Mesothelial cell of epicardium (in vitro differentiated cells): ENCODE measurements at places on chromosomes 2 and 18.

DNA sequence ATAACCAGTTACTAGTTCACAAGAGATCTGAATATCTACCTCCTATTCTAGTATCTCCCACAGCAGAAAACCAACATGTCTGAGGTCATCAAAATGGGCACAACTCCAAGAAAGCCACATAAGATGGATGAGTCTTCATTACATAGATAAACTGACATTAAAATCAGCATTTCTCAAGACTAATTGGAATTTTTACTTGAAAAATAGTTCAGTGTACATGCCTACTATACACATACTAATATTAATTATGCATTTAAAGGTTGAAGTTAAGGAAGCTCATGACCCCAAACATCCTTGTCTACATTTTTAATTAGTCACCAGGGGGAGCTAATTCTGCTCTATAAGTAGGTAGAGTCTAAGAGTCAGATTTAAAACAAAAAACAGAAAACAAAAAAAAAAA lies 41.9 kb downstream of the ZNF521 start:
- H3K4me1 ChIP-seq, result peaks cover 49% of the 10 kb centered on the region
- H3K27ac ChIP-seq, result peak overlapping the region; percentile 31
- H3K27me3 ChIP-seq, result no peaks in the 10 kb centered on the region
- H3K4me3 ChIP-seq, result no peak overlapping the region
- DNase-seq, result no peak

DNA sequence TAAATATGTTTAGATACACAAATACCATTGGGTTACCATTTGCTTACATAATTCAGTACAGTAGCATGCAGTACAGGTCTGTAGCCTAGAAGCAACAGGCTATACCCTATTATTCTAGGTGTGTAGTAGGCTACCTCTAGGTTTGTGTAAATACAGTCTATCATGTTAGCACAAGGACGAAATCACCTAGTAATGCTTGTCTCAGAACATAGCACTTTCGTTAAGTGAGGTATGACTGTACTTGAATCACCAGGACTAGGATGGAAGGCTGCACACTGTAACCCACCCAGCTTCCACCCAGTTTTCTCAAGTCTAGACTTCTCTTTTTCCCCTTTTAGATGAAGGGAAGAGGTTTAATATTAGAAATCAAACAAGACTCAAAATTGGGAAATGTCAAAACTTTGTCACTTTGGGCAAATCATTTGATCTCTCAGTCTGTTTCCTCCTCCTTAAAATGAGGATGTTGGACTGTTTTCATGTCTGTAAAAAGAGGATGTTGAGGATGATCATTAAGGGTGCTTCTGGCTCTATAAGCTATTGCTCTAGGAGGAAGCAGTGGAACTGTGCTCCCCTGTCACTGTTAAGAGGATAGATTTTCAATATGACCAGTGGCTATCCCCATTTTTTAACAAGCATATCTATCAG lies 3.7 kb upstream of the SOCS6 start:
- no peaks in the 10 kb centered on the region for H3K36me3 ChIP-seq
- H3K4me3 ChIP-seq, result no peak overlapping the region

DNA sequence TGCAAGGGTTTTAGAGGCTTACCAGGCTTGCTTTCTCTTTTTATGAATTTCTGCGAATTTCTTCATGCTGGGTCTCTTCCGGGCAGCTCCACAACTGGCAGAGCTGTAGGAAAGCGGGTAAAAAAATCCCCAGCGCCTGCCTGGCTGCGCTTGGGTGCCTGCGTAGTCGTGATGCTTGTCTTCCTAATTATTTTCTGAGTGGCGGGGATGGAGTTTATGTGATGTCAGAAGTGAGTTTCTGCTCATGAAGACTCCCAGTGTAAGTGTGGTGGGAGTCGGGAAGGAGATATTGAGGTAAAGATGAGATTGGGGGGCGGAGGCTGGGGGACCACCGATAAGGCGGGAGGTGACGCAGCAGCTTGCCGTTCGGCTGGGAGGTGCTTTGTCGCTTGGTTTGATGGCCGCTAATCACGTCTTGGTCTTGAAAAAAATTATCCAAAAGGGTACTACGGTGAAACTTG lies 229.8 kb downstream of the LDLRAD4 start:
- no peak overlapping the region for H3K4me3 ChIP-seq
- DNase-seq, result no peak
- no peaks in the 10 kb centered on the region for H3K36me3 ChIP-seq

- no peaks in the 10 kb centered on the region for H3K36me3 ChIP-seq
- peaks cover 12% of the 10 kb centered on the region for H3K27me3 ChIP-seq
- no peaks in the 10 kb centered on the region for H3K4me1 ChIP-seq
- DNase-seq, result no peak
- H3K4me3 ChIP-seq, result no peak overlapping the region
- no peak overlapping the region for H3K27ac ChIP-seq
Measured at GRCh38 chr18:79625924-79626561, 53.6 kb upstream of the CTDP1 start.

GRCh38 chr2:196670342-196670741 lies 30.8 kb downstream of the CCDC150 start:
- H3K4me1 ChIP-seq, result peaks cover 7% of the 10 kb centered on the region
- no peaks in the 10 kb centered on the region for H3K27me3 ChIP-seq
- no peak overlapping the region for H3K27ac ChIP-seq
- H3K4me3 ChIP-seq, result no peak overlapping the region

DNA sequence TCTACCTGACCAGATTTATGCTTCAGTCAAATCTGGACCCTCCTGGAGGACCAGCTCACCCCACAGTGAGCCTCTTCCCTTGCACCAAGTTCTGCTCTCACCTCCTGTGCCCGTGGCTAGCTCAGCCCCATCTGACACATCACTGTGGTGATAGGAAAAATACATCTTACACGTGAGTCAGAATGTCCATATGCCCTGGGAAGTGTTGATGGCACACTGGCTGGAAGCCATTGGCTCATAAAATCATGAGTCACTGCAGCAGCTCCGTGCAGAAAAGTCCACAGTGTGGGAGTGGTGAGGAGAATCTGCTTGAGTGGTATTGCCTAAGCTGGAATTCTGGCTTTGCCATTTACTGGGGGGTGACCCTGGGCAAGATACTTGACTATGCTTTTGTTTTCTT lies 42.6 kb upstream of the RAPGEF4 start:
- peaks cover 6% of the 10 kb centered on the region for H3K36me3 ChIP-seq
- H3K4me3 ChIP-seq, result no peak overlapping the region
- H3K27ac ChIP-seq, result peak overlapping the region; percentile 30
- DNase-seq, result no peak
- H3K27me3 ChIP-seq, result no peaks in the 10 kb centered on the region
- peaks cover 10% of the 10 kb centered on the region for H3K4me1 ChIP-seq

DNA sequence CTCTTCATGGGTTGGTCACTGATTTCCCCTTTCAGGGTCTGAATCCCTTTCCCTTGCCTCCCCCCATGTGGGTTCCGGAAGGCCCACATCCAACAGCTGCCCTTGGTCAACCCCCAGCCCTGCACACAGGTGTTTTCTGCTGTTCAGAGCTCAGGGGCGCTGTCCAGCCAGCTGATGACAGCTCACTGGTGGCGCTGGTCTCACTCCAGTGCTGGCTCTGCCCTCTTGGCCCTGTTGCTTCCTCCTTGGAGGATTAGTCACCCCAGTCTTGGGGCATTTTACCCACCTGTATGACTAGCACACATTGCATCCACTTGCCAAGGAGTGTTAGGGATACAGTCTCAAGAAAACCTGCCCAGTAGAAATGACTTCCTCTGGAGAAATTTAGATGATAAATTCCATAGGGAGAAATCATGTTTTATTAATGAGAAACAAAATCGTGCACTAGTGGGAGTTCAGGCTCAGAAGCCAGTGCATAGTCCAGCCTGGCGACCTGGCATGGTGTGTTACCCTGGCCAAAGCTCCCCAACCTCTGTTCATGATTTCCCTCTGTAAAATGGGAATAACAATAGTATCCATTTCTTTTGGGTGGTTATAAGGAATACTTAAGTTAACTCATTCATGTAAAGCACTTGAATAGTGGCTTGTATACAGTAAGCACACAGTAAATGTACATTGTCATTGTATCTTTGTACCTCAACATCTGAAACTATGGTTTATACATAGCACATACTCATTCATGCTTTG lies 21.6 kb downstream of the CRIM1 start:
- DNase-seq, result no peak
- H3K36me3 ChIP-seq, result no peaks in the 10 kb centered on the region

GRCh38 chr2:188512456-188512855 lies 220.8 kb downstream of the GULP1 start:
- H3K4me3 ChIP-seq, result no peak overlapping the region
- no peak overlapping the region for H3K27ac ChIP-seq
- H3K36me3 ChIP-seq, result peaks cover 3% of the 10 kb centered on the region
- H3K4me1 ChIP-seq, result peaks cover 34% of the 10 kb centered on the region
- no peak for DNase-seq

- peaks cover 91% of the 10 kb centered on the region for H3K4me1 ChIP-seq
- H3K36me3 ChIP-seq, result no peaks in the 10 kb centered on the region
- H3K27me3 ChIP-seq, result no peaks in the 10 kb centered on the region
- peak overlapping the region; percentile 96 for H3K27ac ChIP-seq
- H3K4me3 ChIP-seq, result no peak overlapping the region
Measured at GRCh38 chr2:85769236-85769982, 15.6 kb downstream of the ATOH8 start.

DNA sequence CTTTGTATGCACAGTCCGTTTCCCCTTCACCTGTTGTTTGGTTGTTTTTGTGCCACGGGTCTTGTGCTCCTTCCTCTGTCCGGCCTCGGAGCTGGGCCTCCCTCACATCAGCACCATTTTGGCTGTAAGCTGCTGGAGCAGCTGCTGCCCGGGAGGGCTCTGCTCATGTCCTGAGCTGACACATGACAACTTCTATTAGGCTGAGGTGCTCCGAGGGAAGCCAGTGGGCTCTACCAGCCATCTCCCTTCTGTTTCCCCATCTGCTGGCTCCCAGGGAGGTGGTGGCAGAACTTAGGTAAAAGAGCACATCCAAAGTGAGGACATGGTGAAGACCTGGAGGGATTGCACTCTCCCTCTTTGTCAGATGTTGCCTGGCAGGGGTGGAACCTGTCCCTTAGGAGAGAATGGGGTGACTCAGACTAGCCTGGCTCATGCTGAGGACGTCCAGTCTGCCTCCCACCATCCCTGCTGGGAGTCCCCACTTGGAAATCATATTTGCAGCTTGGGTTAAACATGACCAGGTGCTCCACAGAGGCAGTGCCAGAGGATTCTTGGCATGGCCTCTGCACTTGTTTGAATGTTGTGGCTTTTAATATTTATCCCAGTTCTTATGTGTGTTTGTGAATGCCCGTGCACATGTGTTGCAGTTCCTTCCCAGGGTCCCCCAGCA lies 49.8 kb upstream of the TNP1 start:
- H3K4me3 ChIP-seq, result no peak overlapping the region
- no peak for DNase-seq
- no peaks in the 10 kb centered on the region for H3K4me1 ChIP-seq
- H3K36me3 ChIP-seq, result no peaks in the 10 kb centered on the region
- H3K27me3 ChIP-seq, result no peaks in the 10 kb centered on the region

GRCh38 chr2:237195396-237196120 lies 109.9 kb downstream of the COPS8 start:
- H3K27ac ChIP-seq, result no peak overlapping the region
- peaks cover 65% of the 10 kb centered on the region for H3K4me1 ChIP-seq
- no peak overlapping the region for H3K4me3 ChIP-seq
- H3K36me3 ChIP-seq, result no peaks in the 10 kb centered on the region

GRCh38 chr2:101223814-101224231 lies 28.9 kb upstream of the CNOT11 start:
- H3K4me1 ChIP-seq, result no peaks in the 10 kb centered on the region
- no peaks in the 10 kb centered on the region for H3K36me3 ChIP-seq
- DNase-seq, result no peak
- no peaks in the 10 kb centered on the region for H3K27me3 ChIP-seq
- no peak overlapping the region for H3K4me3 ChIP-seq
- no peak overlapping the region for H3K27ac ChIP-seq

DNA sequence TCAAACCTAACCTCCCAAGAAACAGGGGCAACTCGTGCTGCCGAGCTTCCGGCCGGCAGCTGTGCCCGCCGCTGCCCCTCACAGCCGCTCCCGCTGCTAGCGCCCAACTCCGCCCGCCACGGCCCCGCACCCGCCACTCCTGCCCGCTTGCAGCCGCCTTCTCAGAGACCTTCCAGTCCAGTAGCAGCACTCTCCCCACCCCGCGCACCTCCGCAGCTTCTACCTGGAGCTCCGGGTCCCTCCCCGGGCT lies 722 bp upstream of the C2orf15 start:
- H3K36me3 ChIP-seq, result peaks cover 6% of the 10 kb centered on the region
- H3K4me3 ChIP-seq, result peak overlapping the region; percentile 96
- peak overlapping the region; percentile 98 for H3K27ac ChIP-seq
- no peaks in the 10 kb centered on the region for H3K27me3 ChIP-seq

- H3K27me3 ChIP-seq, result no peaks in the 10 kb centered on the region
- H3K36me3 ChIP-seq, result peaks cover 27% of the 10 kb centered on the region
- H3K27ac ChIP-seq, result no peak overlapping the region
- H3K4me1 ChIP-seq, result peaks cover 18% of the 10 kb centered on the region
- no peak for DNase-seq
- H3K4me3 ChIP-seq, result no peak overlapping the region
Measured at GRCh38 chr2:97970293-97971060, 25.3 kb downstream of the TMEM131 start.

GRCh38 chr2:210478661-210479060 lies 2.1 kb upstream of the LANCL1 start:
- DNase-seq, result no peak
- no peaks in the 10 kb centered on the region for H3K27me3 ChIP-seq
- H3K27ac ChIP-seq, result no peak overlapping the region
- no peak overlapping the region for H3K4me3 ChIP-seq

GRCh38 chr18:65786474-65786873 lies 35.7 kb downstream of the CDH7 start:
- H3K4me1 ChIP-seq, result peaks cover 10% of the 10 kb centered on the region
- no peaks in the 10 kb centered on the region for H3K27me3 ChIP-seq
- H3K4me3 ChIP-seq, result no peak overlapping the region
- H3K27ac ChIP-seq, result no peak overlapping the region
- H3K36me3 ChIP-seq, result no peaks in the 10 kb centered on the region

- peak overlapping the region; percentile 0 for H3K27ac ChIP-seq
- H3K36me3 ChIP-seq, result peaks cover 4% of the 10 kb centered on the region
- H3K4me1 ChIP-seq, result peaks cover 39% of the 10 kb centered on the region
Measured at GRCh38 chr2:201261906-201262305, 1.6 kb downstream of the CASP8 start.

DNA sequence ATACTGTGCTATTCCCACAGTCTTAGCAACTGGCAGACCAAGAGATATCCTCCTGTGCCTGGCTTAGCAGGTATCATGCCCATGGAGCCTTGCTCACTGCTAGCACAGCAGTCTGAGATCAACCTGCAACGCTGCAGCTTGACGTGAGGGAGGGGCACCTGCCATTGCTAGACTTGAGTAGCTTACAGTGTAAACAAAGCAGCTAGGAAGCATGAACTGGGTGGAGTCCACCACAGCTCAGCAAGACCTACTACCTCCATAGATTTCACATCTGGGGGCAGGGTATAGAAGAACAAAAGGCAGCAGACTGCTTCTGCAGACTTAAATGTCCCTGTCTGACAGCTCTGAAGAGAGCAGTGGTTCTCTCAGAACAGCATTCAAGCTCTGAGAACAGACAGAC lies 74.8 kb downstream of the AKAIN1 start:
- no peak for DNase-seq
- no peaks in the 10 kb centered on the region for H3K4me1 ChIP-seq
- peaks cover 20% of the 10 kb centered on the region for H3K27me3 ChIP-seq
- H3K27ac ChIP-seq, result no peak overlapping the region

- no peaks in the 10 kb centered on the region for H3K4me1 ChIP-seq
- no peak overlapping the region for H3K4me3 ChIP-seq
- H3K27ac ChIP-seq, result no peak overlapping the region
- peaks cover 32% of the 10 kb centered on the region for H3K27me3 ChIP-seq
- H3K36me3 ChIP-seq, result no peaks in the 10 kb centered on the region
- no peak for DNase-seq
Measured at GRCh38 chr2:17257189-17257909, 260.9 kb downstream of the RAD51AP2 start.
